NCI-H1105 (cell line): ENCODE measurements at places on chromosomes 2 and 18.

DNA sequence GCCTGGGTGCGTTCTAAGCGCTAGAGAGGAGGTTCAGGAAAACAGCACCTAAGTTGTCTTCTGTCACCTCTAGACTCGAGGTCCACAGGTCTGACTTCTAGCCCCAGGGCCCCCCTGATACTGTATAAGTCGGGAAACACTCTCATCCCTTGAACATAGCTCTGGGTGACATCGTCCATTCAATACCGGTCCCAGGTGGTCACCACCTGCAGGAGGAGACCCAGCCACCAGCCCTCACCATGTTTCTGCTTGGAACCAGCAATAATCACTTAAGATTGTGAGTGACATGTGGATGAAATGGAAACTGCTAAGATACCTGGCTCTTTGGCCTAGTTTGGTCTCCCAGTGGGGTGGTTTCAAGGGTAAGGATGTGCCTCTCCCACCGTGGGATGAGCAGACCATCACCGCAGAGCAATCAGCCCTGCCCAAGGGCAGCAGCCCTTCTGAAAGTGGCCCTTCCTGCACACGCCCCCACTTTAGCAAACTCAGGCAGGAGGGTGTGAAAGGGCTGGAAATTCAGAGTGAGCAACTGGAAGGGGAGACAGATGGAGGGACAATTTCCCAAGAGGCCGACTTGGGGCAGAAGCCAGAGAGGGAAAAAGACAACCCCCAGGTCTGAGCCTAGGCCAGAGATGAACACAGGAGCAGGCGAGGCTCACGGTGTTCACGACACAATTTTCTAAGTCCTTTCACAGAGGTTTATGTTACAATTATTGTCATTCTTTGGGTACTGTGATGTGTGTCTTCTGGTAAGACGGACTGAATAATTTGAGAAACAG is 95.2 kb downstream of the ZNF516 start:
- DNase-seq = no peak

DNA sequence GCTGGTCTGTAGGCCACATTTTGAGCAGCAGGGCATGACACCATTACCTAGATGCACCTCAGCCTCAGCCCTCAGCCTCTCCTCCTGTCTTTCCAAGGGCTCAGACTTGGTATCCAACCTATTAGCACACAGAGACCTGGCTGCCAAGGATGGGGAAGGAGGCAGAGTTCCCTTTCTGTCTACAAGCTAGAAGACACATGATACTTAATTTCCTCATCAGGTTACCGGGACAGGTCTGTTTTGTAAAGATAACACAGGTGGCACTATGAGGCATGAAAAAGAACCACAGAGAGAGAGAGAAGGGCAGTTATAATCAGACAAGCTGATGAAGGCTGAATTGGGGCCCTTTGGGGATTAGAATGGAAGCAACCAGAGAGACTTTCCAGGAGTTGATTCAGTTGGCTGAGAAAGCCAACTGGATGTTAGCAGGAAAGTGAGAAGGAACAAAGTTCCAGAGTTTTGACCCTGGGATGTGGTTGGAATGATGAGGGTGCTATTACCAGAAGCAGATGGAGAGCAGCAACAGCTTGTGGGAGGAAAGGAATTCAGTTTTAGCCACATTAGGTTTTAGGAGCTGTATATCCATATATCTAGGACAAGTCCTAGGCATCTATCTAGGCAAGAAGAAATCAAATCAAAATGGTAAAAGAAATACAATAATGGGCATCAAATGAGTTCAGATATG is 46.0 kb upstream of the RMND5A start:
- no peak for DNase-seq

DNA sequence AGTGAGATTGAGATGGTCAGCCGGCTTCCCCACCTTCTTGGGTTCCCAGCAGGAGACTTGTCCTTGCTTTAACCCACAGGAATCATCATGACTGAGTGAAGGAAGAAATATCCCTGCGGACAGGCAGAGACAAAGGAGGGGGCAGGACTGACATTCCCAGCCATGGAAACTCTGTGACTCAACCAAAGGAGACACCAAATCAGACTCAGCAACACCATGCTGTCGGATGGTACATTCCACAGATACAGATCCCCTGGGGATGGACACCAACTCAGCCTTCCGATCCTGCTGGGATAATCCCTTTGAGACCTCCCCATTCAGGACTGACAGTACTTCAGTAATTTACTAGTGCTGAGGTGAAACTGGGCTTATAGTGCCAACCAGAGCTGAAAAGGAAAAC is 518.3 kb downstream of the XIRP2 start:
- DNase-seq = no peak

DNA sequence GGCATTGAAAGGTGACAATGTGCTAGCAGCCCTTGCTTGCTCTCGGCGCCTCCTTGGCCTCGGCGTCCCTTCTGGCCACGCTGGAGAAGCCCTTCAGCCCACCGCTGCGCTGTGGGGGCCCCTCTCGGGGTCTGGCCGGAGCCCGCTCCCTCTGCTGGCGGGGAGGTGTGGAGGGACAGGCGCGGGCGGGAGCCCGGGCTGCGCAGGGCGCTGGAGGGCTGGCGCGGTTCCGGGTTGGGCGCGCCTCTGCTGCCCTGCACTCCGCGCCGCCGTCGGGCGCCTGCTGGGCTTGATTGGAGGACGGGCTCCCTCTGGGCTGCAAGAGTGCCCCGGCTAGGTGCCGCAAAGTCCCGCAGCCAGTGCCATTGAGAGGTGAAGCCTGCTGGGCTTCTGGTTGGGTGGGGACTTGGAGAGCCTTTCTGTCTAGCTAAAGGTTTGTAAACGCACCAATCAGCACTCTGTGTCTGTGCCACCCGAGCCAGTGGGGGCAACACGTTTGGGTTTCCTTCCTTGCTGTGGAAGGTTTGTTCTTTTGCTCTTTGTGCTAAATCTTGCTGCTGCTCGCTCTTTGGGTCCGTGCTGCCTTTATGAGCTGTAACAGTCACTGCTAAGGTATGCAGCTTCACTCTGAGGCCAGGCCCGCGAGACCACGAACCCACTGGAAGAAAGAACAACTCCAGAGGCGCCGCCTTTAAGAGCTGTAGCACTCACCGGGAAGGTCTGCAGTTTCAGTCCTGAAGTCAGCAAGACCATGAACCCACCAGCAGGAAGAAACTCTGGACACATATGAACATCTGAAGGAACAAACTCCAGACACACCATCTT is 14.8 kb upstream of the IMP4 start:
- no peak for DNase-seq

GRCh38 chr2:209940936-209941335 is 61.5 kb upstream of the RPE start:
- no peak for DNase-seq

DNA sequence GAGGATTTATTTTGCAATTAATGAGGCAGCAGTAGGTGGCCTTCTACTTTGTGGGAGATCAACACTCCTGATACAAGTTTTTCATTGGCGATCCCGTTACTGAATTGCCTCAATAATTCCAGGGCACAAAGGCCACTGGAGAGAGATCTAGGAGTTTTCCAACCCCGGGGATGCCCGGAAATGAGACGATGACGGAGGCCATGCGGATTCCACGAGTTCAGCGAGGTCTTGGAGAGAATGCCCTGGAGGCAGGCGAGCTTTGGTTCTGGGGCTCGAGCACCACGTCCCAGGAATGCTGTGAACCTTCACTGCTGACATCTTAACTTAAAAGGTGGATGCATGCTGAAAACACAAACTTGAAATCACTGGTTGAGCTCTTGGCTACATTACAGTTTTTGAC is 74.2 kb downstream of the LDLRAD4 start:
- no peak for DNase-seq

DNA sequence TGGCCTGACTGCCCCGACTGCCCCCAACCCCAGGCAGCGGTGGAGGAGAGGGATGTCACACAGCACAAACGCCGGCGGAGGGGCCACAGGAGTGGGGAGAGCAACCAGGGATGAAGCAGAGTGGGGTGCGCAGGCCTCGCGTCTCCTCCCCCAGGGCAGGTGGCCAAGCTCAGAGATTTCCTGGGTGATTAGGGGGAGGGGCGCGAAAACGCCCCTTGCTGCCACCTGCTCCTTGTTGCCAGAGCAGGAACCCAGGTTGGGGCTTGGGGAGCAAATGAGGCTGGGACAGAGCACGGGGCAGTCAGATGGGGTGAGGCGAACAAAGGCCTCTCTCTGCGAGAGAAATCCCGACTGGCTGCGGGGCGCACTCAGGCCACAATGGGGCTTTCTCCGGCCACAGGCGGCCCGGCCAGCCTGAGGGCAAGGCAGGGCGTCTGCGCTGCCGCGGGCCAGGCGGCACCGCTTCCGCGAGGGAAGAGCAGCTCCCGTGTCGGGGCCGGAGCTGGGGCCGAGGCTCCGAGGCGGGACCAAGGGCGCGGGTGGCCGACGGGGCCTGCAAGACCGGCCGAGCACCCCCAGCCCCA is 11.5 kb downstream of the TEX44 start:
- DNase-seq = peak; percentile 65

GRCh38 chr2:182852801-182853200 is 13.6 kb downstream of the FRZB start:
- DNase-seq = no peak

DNA sequence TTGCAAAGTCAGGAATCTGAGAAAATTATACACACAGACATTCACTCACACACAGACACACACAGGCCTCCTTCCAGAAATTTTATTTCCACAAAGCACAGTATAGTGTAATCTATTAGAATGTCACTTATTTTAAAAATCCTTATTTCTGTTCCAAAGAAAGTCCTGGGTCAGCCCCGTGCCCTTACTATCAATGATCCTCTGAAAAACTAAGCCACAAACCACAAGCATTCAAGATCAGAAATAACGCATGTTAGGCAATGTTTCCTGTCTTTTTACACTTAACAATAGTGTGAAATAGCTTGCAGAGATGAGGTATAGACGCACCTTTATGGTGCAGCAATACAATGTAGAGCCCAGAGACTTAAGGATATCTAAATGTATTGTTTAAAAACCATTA is 25.8 kb downstream of the TBC1D8 start:
- no peak for DNase-seq

GRCh38 chr18:21110713-21111345 is 784 bp downstream of the ROCK1 start:
- peak; percentile 48 for DNase-seq

- DNase-seq = no peak
These were observed 27.9 kb downstream of the PXDN start for GRCh38 chr2:1716441-1716840.

GRCh38 chr2:85772841-85773491 is 19.2 kb downstream of the ATOH8 start:
- no peak for DNase-seq

GRCh38 chr2:72104821-72105588 is 42.7 kb downstream of the CYP26B1 start:
- DNase-seq = no peak

GRCh38 chr2:176601066-176601465 is 331.8 kb downstream of the MTX2 start:
- DNase-seq = no peak

GRCh38 chr18:10032331-10033015 is 118.7 kb downstream of the VAPA start:
- no peak for DNase-seq

- DNase-seq = no peak
These were observed at the start of gene COL3A1 for GRCh38 chr2:188974164-188974563. COL3A1 (plus strand) TSS chr2:188974373; CDS start chr2:188974490, 117 bp downstream.

DNA sequence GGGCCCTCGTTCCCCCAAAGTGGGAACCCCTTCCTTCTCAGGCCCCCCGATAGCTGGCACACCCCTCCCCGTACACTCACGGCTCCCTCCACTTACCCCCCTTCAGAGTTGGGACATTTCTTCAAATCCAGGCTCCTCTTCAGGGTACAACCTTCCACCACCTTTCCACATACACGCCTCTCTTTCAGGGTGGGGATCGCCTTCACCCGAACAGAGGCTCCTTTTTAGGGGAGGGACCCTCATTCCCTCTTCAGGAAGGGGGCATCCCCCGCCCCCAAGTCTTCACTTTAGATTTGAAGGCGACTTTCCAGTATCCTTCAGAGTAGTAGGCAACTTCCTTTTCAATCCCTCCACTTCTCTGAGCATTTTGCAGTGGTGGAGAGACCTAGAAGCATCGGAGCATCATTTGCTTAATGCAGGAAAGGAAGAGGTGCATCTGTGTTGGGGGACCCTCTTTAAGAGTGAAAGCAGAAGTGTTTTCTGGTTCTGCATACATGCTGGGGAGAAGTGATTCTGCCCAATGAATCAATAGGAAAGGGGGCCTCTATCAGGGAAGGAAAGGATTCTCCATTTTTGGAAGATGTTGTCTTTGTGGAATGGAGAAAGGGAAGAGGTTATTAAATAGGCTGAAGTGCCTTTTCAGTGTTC is 845 bp downstream of the EML4 start:
- no peak for DNase-seq

DNA sequence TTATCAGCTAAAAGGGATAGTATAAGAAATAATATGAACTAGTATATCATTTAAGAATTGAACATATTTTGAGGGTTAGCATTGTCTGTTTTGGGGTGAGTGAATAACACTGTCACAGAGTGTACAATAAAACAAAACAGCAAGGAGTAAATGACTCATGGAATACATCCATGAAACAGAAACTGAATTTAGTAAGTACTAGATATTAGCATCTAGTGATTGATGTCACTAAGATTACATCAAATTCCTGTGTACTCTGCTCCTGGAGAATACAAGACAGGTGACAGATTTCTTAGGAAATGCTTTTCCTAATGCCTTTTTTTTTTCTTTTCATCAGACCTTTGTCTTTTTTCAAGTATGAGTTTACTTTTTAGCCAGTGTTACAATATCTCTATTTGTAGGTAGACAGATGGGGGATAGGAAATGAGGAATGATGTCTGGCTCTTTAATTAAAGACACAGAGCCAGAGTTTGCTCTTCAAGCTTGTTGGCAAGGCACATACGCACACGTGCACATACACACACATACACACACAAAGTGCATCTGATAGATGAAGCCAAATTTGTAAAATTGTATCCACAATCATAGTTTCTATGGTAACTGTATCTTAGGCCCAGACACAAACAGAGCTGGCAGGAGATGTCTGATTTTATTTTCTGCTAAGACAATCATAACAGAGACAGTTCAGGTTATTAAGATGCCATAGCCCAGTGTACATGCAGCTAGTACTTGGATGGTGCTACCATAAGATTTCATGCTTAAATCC is 138.2 kb upstream of the NRP2 start:
- no peak for DNase-seq

- DNase-seq = no peak
These were observed 1.3 kb upstream of the ANTXR1 start for GRCh38 chr2:69011611-69012157.

DNA sequence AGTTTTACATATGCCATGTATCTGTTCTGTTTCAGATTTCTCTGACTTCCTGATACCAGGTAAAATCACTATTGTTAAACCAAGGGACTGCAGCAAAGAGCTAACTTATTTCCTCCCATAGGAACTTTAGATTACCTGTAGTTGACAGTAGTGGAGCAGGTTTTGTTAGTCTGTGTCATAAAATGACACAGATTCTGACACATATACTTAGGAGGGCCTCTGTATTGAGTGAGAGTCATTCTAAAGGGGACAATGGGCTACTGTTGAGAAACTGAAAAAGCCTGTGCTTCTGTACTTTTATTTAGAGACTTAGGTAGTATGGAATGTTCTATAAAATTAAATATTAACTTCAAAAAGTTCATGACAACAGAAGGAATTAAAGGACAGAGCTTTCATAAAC is 48.2 kb downstream of the KCMF1 start:
- no peak for DNase-seq

GRCh38 chr2:23824777-23825212 is 102.1 kb downstream of the ATAD2B start:
- DNase-seq = peak; percentile 9
